Left colon (tissue), 2 donors: ENCODE measurements at places on chromosomes 5 and 9. TPM values are rescaled to one million over a fixed set of nuclear protein-coding genes. Genes with fewer than 3 reads are reported as not detected.
A peak's percentile ranks its signal among the peaks of the same experiment; 100 is the strongest.

The SPATA31A3 gene
- not detected for total RNA-seq

The ZNF608 gene
- total RNA-seq = 23.1 TPM

The BARX1 gene
- total RNA-seq = not detected

The CACFD1 gene
- total RNA-seq = 66.1 TPM

The ANKRD20A1 gene
- total RNA-seq = 5.6 TPM

The ARL10 gene
- 1.0 TPM for total RNA-seq

The SLC45A2 gene
- total RNA-seq = 0.75 TPM

The PCA3 gene
- not detected for total RNA-seq

- DNase-seq = peak; percentile 80
These were observed 62.6 kb downstream of the NEK6 start for GRCh38 chr9:124320062-124320973.

DNA sequence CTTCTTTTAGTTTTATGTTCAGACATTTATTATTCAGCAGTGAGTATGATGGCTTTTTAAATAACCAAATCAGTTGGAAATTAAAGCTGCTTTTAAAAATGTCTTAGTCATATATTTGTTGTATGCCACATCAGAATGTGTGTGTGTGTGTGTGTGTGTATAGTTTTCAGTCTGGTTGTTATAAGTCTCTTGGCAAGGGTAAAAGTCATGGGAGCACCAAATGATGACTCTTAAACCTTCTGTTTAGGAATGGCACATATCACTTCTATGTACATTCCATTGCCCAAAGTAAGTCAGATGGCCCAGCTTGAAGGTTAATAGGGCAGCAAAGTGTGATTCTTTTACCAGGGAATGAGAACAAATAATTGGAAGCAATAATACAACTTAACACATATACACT lies 135.9 kb downstream of the RNF180 start:
- DNase-seq = no peak

DNA sequence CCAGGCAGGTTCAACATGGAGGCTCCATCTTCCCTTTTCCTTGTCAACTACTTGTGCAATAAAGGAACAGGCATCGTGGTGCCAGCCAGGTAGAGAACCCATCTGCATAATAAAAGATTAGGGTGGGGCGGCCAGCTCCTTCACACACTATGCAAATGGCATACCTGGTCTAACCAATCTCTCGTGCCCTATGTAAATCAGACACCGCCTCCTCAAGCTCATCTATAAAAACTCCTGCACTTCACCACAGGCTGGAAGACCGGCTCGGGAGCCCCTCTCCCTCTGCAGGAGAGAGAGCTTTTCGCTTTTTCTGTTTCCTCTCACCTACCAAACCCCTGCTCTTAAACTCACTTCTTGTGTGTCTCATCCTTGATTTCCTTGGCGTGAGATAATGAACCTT lies 244.3 kb upstream of the PUM3 start:
- DNase-seq = no peak

GRCh38 chr5:137834498-137835049 lies 33.1 kb upstream of the MYOT start:
- no peak for DNase-seq

GRCh38 chr5:157518963-157519362 lies 56.6 kb downstream of the ADAM19 start:
- DNase-seq = no peak

GRCh38 chr5:157821822-157822622 lies 36.9 kb downstream of the CLINT1 start:
- DNase-seq = no peak

- DNase-seq = no peak
These were observed 10.5 kb downstream of the COL15A1 start for GRCh38 chr9:98954244-98954610.
